ENCODE measurements at places on chromosomes 13 and 19.

DNA sequence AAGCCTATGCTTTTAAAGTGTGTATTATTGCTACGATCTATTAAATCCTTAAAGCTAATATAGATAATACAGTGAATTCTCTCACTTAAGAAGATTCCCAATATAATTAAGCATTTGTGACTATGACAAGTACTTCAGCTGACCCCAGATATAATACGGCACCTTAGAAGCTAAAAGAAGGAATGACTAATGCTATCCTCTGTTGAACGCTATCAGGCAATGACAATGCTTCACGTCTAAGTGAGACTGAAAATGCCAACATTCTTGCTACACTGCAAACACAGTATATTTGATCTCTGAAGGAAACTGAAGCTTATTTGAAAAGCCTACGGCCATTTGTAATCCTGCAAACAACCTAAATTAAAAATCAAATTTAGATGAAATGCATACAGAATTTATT is 19.7 kb downstream of the VWA8 start:
- H3K4me1 ChIP-seq = no peaks in the 10 kb centered on the region
- no peaks in the 10 kb centered on the region for H3K27me3 ChIP-seq
- peaks cover 20% of the 10 kb centered on the region for H3K36me3 ChIP-seq
- DNase-seq = no peak

DNA sequence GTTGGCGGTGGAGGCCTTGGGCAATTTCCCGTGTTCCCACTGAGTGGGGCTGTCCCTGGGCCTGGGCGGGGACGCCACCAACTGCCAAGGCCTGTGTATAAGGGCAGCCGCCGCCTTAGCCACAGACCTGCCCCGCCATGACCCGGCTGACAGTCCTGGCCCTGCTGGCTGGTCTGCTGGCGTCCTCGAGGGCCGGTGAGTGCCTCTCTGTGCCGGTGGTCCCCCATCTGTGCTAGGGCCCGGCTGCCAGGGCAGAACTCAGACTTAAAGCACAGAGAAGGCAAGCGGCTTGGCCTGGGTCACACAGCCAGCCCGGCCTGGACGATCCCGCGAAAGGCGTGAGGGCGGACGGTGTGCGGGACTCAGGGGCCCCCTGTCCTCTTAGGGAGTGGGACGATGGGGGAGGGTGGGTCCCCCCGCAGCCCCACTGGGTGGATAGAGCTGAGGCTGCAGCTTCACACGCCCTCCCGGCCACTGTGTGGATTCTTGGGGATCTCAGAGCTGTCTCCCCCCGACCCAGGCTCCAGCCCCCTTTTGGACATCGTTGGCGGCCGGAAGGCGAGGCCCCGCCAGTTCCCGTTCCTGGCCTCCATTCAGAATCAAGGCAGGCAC is at the start of gene AZU1:
Gene AZU1, plus strand, starts transcription at position 128 of the 612 bp plus-strand sequence. Its CDS starts 10 bp downstream, at position 138.
- peaks cover 3% of the 10 kb centered on the region for H3K4me1 ChIP-seq
- peaks cover 8% of the 10 kb centered on the region for H3K27me3 ChIP-seq
- H3K36me3 ChIP-seq = no peaks in the 10 kb centered on the region
- no peak within 1 kb of the TSS for H3K27ac ChIP-seq
- DNase-seq = peak; percentile 40
- no peak within 1 kb of the TSS for H3K4me3 ChIP-seq

DNA sequence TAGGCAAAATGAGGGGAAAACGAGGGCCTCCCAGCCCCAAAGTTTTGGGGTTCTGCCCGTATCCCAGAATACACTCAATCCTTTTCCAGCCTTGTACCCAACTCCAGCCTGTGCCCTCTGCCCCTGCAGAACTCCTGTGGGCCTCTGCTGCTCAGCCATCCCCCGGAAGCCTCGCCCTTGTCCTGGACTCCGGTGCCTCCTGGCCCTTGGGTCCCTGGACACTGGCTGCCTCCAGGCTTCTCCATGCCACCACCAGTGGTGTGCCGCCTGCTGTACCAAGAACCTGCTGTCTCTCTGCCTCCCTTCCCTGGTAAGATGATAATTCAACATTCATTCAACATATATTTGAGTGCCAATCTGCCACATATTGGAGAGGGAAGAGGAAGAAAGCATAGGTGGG is 3.8 kb downstream of the DMRTC2 start:
- DNase-seq = no peak
- H3K36me3 ChIP-seq = no peaks in the 10 kb centered on the region
- H3K4me3 ChIP-seq = no peak overlapping the region
- H3K4me1 ChIP-seq = no peaks in the 10 kb centered on the region

- no peaks in the 10 kb centered on the region for H3K36me3 ChIP-seq
- no peak for DNase-seq
- H3K4me1 ChIP-seq = no peaks in the 10 kb centered on the region
- H3K27me3 ChIP-seq = no peaks in the 10 kb centered on the region
- no peak overlapping the region for H3K27ac ChIP-seq
Observed at GRCh38 chr13:64428196-64428595, 2801.9 kb downstream of the PCDH9 start.

GRCh38 chr19:18322318-18322758 is 538 bp downstream of the LSM4 start:
- peak; percentile 38 for DNase-seq
- no peaks in the 10 kb centered on the region for H3K27me3 ChIP-seq
- peak overlapping the region; percentile 83 for H3K27ac ChIP-seq
- H3K4me1 ChIP-seq = peaks cover 69% of the 10 kb centered on the region

GRCh38 chr13:32647926-32648325 is 61.7 kb downstream of the PDS5B start:
- no peak overlapping the region for H3K27ac ChIP-seq
- H3K36me3 ChIP-seq = no peaks in the 10 kb centered on the region
- H3K4me1 ChIP-seq = peaks cover 15% of the 10 kb centered on the region
- H3K27me3 ChIP-seq = no peaks in the 10 kb centered on the region
